Smooth muscle cell of trachea (primary cell): ENCODE measurements at places on chromosomes 5 and 9. TPM values are rescaled to one million over a fixed set of nuclear protein-coding genes. Genes with fewer than 3 reads are reported as not detected.

PPP3R2 gene
- total RNA-seq = not detected in 2 replicates

LEAP2 gene
- 0.15 and 0.50 TPM in 2 replicates for total RNA-seq

SREK1IP1 gene
- 7.9 and 12.4 TPM in 2 replicates for total RNA-seq

FAM170A gene
- total RNA-seq = 0.17 TPM in 1 of 2 replicates, not detected in the other

DBH gene
- not detected in 2 replicates for total RNA-seq

TRIM7 gene
- total RNA-seq = 5.3 and 6.3 TPM in 2 replicates

DUSP1 gene
- total RNA-seq = 50.8 and 63.5 TPM in 2 replicates

C5orf58 gene
- not detected in 2 replicates for total RNA-seq

AFAP1L1 gene
- 5.1 TPM in 2 replicates for total RNA-seq

PLAC8L1 gene
- not detected in 2 replicates for total RNA-seq

BHMT2 gene
- total RNA-seq = 6.4 and 11.1 TPM in 2 replicates

SVEP1 gene
- 30.8 and 150 TPM in 2 replicates for total RNA-seq

HMCN2 gene
- under 0.01 and 0.17 TPM in 2 replicates for total RNA-seq

PCDHGC3 gene
- 94.1 and 137 TPM in 2 replicates for total RNA-seq

PSAT1 gene
- total RNA-seq = 35.9 and 43.5 TPM in 2 replicates

IL13 gene
- not detected in 2 replicates for total RNA-seq

PCDHGA1 gene
- 1.3 and 2.3 TPM in 2 replicates for total RNA-seq

TBC1D13 gene
- 12.7 and 21.8 TPM in 2 replicates for total RNA-seq

CTNND2 gene
- total RNA-seq = not detected in 2 replicates
